ENCODE measurements at places on chromosomes 5 and 9. TPM values are rescaled to one million over a fixed set of nuclear protein-coding genes. Genes with fewer than 3 reads are reported as not detected.

Gene DEPDC1B
- not detected for total RNA-seq

Gene TMEM252
- not detected for total RNA-seq

Gene RASGRF2
- 6.9 TPM for total RNA-seq

Gene GRIA1
- total RNA-seq = 12.4 TPM

Gene ANXA2R
- total RNA-seq = 3.2 TPM

Gene IL9
- not detected for total RNA-seq

Gene CEL
- total RNA-seq = 0.78 TPM

Gene PIP5K1B
- 7.1 TPM for total RNA-seq

Gene SPACA9
- 2.2 TPM for total RNA-seq

Gene SLC1A3
- 44.7 TPM for total RNA-seq

DNA sequence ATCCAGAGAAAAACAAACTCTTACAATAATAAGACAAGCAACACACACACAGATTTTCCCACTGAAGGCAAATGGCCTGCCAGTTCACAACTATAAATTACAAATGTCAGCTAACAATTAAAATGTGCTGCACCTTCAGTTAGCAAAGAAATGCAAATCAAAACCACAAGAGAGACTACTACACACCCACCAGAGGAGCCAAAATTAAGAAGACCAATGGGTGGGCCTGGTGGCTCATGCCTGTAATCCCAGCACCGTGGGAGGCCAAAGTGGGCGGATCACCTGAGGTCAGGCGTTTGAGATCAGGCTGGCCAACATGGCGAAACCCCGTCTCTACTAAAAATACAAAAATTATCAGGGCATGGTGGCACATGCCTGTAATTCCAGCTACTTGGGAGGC, 15.1 kb upstream of the IPPK start:
- no peak overlapping the region for H3K4me3 ChIP-seq
- H3K36me3 ChIP-seq = no peaks in the 10 kb centered on the region
- H3K27me3 ChIP-seq = no peaks in the 10 kb centered on the region
- H3K27ac ChIP-seq = no peak overlapping the region
- no peak for DNase-seq

GRCh38 chr5:60978968-60979367, 34.0 kb downstream of the NDUFAF2 start:
- no peaks in the 10 kb centered on the region for H3K27me3 ChIP-seq
- H3K4me3 ChIP-seq = no peak overlapping the region
- H3K36me3 ChIP-seq = no peaks in the 10 kb centered on the region
- no peak overlapping the region for H3K27ac ChIP-seq
- no peak for DNase-seq

DNA sequence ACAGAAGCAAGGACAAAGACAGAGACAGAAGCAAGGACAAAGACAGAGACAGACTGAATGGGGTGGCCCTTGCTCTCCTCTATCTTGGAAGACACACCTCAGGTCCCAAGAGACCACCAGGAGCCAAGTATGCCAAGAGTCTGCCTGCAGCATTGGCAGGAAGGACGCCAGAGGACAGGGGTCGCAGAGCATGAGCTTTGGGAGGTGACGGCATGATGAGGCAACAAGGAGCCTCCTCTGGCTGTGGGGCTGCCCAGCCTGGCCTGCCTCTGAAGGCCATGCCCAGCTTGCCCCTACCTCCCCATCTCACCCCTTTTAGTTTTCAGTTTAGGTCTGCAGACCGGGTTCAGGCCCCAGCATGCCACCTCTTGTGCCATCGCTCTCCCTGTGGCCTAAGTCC, 17.6 kb downstream of the PDGFRB start:
- peaks cover 30% of the 10 kb centered on the region for H3K36me3 ChIP-seq
- no peaks in the 10 kb centered on the region for H3K27me3 ChIP-seq
- H3K4me3 ChIP-seq = peak overlapping the region; percentile 63
- no peak for DNase-seq

GRCh38 chr5:6686501-6686900, 26.7 kb upstream of the TENT4A start:
- H3K4me3 ChIP-seq = peak overlapping the region; percentile 56
- no peak overlapping the region for H3K27ac ChIP-seq
- no peak for DNase-seq
- H3K36me3 ChIP-seq = no peaks in the 10 kb centered on the region

GRCh38 chr9:38160613-38161215, 91.7 kb upstream of the SHB start:
- no peaks in the 10 kb centered on the region for H3K27me3 ChIP-seq
- no peak overlapping the region for H3K4me3 ChIP-seq
- H3K36me3 ChIP-seq = no peaks in the 10 kb centered on the region
- peak; percentile 12 for DNase-seq
- no peak overlapping the region for H3K27ac ChIP-seq

- no peaks in the 10 kb centered on the region for H3K27me3 ChIP-seq
- H3K27ac ChIP-seq = no peak overlapping the region
- no peak overlapping the region for H3K4me3 ChIP-seq
- no peak for DNase-seq
These were observed 98.9 kb upstream of the SPATA31D4 start for GRCh38 chr9:81829195-81829882.

GRCh38 chr5:118529361-118530144, 458.8 kb downstream of the DTWD2 start:
- H3K27ac ChIP-seq = no peak overlapping the region
- H3K36me3 ChIP-seq = no peaks in the 10 kb centered on the region
- no peak for DNase-seq
- no peaks in the 10 kb centered on the region for H3K27me3 ChIP-seq
- no peaks in the 10 kb centered on the region for H3K4me1 ChIP-seq

DNA sequence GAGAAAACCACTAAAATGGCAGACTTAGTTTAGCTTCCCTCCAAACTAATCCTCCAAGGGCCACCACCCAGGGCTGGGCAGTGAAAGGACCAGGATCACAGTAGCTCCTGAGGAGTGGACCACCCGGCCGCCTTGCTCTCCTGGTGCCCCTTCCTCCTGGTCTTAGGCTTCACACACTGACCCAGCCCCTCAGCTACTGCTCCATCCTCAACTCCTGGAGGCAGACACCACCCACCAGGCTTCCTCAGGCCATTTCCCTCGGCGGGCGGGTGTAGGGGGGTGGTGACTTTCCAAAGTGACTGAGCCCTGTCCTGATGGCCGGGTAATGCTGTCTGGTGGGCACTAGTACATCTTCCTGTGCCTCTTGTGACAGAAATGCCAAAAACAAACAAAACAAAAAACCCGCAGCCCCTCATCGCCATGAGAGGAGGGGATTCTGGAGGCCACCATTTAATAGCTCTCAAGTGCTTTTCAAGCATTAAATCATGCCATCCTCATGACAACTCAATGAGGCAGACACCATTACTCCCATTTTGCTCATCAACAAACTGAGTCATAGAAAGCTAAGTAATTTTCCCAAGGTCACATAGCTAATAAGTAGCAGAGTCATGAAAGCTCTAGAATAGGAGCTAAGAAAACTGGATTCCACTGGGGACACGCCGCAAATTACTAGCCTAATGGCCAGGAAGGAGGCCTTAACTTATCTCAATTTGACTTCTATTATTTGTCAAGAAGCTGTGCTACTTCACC, 91.3 kb upstream of the LRRTM2 start:
- peaks cover 4% of the 10 kb centered on the region for H3K4me1 ChIP-seq
- H3K27ac ChIP-seq = no peak overlapping the region
- H3K36me3 ChIP-seq = no peaks in the 10 kb centered on the region
- no peak overlapping the region for H3K4me3 ChIP-seq
- no peak for DNase-seq

DNA sequence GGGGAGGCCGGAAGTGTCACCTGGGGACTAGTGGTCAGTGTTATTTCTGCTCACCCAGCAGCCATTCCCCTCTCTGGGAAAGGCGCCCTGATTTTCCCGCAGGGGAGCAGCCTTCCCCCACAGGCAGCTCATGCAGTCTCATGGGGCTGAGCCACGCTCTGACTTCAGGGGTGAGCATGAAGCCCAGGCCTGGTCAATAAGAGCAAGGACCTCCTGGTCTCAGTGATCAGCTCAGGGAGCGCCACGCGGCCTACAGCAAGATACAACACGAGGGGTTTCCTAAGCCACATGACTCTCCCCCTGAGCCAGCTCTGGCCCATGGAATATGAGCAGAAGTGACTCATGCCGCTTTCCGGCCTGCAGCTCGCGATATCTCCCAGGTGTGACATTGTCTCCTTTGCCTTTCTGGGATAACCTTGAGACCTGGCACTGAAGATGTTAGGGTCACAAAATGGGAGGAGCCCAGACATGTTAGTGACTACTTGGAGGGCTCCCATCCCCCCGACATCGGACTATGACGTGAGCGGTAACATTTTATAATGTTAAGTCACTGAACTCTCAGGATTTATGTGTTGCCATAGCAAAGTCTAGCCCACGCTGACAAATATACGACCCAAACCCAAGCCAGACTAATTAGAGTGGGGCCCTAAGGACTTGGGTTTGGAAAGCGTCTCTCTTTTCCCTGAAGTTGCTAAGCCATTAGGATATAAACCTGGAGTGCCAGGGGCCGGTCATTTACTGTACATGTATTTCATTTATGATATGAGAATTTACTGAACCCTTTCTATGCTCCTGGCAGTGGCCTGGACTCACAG, 46.5 kb upstream of the GFPT2 start:
- H3K36me3 ChIP-seq = no peaks in the 10 kb centered on the region
- H3K4me1 ChIP-seq = no peaks in the 10 kb centered on the region
- no peak overlapping the region for H3K4me3 ChIP-seq
- no peaks in the 10 kb centered on the region for H3K27me3 ChIP-seq

DNA sequence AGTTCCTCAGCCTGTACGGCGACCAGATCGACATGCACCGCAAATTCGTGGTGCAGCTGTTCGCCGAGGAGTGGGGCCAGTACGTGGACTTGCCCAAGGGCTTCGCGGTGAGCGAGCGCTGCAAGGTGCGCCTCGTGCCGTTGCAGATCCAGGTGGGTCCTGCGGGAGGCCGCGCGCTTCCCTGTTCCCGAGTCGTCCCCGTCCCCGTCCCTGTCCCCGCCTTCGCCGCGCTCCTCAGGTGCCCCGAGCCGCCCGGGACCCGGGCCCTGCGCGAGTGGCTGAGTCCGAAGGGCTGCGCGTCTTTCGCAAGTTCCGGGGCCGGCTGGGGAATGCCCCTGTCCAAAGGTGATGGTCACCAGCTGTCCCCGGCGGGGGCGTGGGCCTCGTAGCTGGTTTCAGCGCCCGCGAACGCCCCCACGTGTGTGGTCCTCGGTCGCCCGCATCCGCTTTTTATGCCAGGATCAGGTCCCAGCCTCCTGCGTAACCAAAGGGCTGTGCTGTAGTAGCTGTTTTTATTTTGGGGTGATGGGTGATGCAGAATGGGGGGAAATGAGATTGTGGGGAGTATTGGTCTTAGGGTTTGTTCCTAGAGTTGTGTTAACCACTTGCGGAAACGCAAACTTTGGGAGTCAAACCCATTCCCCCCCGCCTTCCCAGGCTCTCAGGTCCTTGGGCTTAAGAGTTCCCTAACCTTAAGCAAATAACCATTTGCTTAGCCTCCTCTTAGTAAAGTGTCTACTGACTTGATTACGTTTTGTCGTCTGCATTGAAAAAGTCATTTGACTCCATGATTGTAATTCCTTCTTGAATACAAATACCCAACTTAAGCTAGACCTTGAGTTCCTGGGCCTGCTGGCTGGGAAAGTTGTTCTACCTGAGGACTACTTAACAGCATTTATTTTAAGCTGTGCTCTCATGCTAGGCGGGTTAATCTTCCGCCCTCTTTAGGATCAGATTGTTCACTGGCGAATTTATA, 663 bp downstream of the ISOC1 start:
- H3K27ac ChIP-seq = peak overlapping the region; percentile 63
- peak overlapping the region; percentile 95 for H3K4me3 ChIP-seq
- no peaks in the 10 kb centered on the region for H3K36me3 ChIP-seq
- H3K27me3 ChIP-seq = no peaks in the 10 kb centered on the region
- H3K4me1 ChIP-seq = peaks cover 33% of the 10 kb centered on the region
- no peak for DNase-seq

DNA sequence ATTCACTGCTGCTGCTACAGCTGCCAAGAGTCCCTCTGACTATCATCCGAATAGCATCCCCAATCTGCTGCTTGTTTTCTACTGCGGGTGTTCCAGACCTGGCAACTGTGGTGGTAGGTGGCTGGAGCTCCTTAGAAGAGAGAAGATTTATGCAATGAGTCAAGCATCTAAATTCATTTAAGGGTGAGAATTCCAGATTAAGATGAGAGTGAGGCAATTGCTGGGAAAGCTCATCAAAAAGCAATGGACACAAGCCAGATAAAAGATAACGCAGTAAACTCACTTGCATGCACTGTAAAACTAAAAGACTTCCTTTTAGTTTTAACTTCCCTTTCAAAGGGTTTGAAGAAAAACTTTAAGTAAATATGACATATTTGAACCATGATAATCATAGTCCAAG, 3.9 kb downstream of the PLK2 start:
- H3K36me3 ChIP-seq = peaks cover 12% of the 10 kb centered on the region
- H3K4me3 ChIP-seq = peak overlapping the region; percentile 83
- peaks cover 15% of the 10 kb centered on the region for H3K4me1 ChIP-seq
- H3K27ac ChIP-seq = peak overlapping the region; percentile 29
- H3K27me3 ChIP-seq = no peaks in the 10 kb centered on the region
- no peak for DNase-seq

DNA sequence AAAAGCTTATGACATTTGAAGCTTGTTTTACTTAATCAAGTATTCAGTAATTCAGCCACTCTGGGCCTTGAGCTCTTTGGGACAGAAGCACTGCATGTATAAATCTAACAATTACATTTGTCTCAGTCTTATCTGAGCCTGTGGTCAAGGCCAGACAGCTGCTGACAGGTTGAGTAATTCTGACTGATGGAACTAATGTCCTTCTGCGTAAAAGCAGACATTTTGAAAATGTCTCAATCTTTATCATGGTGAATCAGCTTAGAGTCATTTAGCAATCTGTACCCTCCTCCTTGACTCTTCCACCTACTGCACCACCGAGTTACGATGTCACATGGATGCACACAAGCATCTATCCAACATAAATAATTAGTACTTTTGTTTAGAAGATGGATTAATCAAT, 400.0 kb downstream of the ARRDC3 start:
- no peak overlapping the region for H3K4me3 ChIP-seq
- no peaks in the 10 kb centered on the region for H3K27me3 ChIP-seq
- no peaks in the 10 kb centered on the region for H3K36me3 ChIP-seq
- no peaks in the 10 kb centered on the region for H3K4me1 ChIP-seq
- DNase-seq = no peak

DNA sequence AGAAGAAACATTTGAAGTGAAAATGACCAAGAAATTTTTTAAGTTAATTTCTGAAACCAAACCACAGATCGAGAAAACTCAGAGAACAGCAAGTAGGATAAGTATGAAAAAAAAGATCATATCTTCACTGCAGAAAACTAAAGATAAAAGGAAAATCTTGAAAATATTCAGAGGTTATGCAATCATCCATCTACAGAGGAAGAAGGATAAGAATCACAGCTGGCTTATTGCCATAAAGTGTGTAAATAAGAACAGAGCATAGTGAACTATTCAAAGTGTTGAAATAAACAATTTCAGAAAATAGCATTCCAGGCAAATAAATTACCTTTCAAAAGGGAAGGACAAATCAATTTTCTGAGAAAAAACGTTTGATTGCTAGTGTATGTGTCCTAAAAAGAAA, 1191.7 kb upstream of the CDH6 start:
- H3K27ac ChIP-seq = no peak overlapping the region
- H3K4me1 ChIP-seq = no peaks in the 10 kb centered on the region
- no peaks in the 10 kb centered on the region for H3K27me3 ChIP-seq
- H3K36me3 ChIP-seq = no peaks in the 10 kb centered on the region
